Anterior cingulate cortex (tissue), 58 donors: ENCODE measurements at places on chromosomes 1 and 21.

DNA sequence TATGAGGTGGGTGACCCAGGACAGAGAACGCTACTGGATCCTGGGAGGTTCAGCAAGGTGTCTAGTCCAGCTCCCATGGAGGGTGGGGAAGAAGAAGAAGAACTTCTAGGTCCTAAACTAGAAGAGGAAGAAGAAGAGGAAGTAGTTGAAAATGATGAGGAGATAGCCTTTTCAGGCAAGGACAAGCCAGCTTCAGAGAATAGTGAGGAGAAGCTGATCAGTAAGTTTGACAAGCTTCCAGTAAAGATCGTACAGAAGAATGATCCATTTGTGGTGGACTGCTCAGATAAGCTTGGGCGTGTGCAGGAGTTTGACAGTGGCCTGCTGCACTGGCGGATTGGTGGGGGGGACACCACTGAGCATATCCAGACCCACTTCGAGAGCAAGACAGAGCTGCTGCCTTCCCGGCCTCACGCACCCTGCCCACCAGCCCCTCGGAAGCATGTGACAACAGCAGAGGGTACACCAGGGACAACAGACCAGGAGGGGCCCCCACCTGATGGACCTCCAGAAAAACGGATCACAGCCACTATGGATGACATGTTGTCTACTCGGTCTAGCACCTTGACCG is 8.6 kb upstream of the PIGV start:
- DNase-seq, result no peak

- no peak for DNase-seq
Observed at GRCh38 chr1:12600880-12601633, 17.0 kb downstream of the DHRS3 start.

DNA sequence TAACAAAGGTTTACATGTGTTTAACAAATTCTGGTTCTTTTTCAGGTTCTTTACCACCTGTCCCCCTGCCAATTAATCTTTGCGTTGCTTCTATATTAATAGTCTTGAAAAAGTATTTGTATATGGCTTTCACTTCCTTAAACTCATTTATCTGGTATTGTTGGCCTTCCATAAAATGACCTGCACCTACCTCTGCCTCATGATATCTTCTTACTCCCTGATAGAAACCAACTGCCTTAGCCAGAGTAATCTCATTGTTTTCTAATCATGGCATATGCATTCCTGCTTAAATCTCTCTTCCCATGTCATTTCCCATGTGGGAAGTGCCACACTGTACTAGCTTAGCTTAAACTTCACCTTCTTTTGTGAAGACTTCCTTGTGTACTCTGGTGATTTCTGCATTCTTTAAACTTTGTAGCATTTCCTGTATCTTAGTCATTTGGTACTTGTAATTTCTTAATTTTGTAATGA is 8.7 kb downstream of the SMG7 start:
- no peak for DNase-seq

DNA sequence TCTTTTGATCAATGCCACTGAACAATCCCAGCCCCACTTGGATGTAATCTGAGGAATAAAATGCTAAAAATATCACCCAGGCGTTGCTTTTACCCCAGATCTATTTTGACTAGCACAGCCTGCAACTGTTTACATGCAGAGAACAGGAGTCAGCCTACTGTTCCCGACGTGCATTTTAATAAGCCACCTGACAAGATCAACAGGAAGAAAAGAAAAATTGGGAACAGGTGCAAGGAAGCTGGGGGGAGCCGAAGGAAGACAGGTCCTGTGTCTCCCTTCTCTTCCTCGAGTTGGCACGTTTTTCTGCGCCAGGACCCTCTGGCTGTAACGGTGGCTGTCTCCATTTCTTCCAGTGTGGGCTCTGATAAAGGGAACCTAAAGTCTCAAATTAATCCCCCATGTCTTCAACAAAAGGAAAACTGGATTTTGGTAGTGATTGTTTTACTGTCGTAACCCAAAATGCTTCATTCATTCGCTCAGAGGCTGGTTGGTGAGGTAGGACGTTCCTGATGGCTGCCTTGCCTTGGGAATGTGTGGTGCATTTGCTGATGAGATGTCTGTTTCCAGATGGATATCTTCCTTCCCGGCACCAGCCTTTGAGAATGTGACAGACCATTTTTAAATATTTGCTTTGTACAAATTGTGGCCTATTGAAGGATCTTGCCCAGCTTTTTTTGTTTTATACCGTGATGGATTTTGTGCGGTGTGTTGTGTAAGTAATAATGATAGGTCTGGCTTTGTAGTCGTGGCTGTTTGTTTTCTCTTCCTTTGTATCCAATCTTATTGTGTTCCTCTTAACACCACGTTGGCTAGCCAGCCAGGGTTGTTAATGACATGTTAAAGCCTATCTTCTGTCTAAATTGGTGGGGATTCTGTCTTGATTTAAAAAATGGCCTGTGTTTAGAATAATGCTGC is 117.5 kb downstream of the C1orf21 start:
- DNase-seq, result no peak

DNA sequence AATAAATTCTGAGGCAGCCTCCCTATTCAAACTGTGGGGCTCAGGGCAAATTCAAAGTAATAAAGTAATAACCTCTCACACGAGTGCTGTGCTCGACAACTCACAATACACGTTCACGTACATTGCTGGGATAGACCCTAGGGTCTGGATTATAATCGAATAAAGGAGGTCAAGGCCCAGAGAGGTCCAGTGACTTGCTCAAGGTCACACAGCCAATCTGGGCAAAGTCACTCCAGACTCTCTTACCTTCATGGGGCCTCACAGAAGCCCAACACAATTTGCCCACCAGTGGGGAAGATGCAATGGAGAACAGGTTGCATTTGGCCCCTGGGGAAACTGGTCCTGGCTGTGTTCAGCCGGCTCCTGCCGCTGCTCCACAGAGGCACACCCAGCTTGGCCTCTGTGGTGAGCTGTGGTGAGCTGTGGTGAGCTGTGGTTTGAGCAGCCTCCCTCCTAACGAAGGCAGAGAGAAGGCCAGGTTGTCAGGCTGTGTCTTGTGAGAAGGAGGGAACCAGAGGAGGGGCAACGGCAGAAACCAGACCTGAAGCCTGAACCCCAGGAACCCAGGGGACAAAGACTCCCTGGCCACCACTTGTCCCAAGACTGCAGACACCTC is 35.1 kb downstream of the NUAK2 start:
- no peak for DNase-seq

DNA sequence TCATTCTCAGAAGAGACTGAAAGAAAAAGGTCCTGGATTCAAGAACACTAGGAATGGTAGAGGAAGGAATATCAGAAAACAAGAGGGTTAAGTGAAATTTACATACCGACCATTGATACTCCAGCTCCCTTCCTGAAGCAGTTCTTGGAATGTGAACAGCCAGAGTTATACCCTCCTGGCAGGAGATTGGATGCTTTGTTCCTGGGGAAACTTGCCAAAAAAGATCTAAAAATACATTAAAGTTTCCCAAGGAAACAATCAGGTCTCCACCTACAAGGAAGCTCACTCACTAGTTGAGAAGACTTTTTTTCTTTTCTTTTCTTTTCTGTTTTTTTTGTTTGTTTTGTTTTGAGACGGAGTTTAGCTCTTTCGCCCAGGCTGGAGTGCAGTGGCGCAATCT is 91.1 kb downstream of the HLX start:
- DNase-seq, result no peak

DNA sequence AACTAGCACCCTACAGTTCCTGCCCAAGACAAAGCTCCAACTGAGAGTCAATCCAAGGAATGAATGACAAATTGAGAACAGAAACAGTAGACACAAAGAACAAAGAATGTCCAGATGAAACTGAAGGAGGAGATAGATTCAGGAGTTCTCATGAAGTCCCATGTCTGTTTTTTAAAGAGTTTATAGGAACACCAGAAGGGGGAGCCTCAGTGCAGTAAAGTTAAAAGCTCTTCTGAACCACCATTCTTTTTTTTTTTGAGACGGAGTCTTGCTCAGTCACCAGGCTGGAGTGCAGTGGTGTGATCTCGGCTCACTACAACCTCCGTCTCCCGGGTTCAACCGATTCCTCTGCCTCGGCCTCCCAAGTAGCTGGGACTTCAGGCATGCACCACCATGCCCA is 323.6 kb downstream of the MRPL39 start:
- no peak for DNase-seq

GRCh38 chr1:198640174-198640573 is 1.3 kb downstream of the PTPRC start:
- DNase-seq, result no peak

DNA sequence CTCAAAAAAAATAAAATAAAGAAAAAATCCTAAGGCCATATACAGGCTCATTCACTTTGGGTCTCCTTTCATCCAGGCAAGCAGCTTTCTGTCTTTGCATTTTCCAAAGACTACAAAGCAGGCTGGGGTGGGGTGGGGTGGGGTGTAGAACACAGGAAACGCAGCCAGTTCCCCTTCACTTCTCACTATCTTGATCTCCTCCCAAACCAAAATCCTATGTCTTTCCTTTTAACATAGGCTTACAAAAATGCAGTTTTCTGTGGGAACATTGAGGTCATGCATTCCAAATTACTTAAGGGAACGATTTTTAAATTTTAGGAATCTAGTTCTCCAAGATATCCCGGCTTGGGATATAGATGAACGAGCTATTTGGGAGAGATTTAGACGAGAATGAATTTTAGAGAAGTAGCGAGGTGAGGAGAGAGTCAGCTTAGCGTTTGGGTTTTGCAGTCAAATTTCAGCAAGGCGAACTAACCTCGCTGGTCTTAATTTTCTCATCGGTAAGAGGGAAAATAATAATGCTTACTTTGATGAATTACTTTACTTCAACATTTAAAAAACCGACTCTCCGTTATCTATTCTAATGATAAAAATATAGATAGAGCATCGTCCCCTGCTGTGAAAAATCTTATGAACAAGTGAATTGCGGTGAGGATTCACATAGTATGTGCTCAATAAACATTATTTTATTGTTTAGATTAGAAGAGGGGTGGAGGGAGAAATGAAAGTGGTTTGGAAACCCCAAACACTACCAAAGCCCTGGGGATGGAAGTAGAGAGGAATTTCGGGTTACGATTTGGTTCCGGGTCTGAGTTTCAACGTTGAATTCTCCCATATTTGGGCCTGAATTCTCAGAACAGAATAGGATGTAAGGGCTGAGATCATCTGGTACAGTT is 735 bp upstream of the STX12 start:
- no peak for DNase-seq

DNA sequence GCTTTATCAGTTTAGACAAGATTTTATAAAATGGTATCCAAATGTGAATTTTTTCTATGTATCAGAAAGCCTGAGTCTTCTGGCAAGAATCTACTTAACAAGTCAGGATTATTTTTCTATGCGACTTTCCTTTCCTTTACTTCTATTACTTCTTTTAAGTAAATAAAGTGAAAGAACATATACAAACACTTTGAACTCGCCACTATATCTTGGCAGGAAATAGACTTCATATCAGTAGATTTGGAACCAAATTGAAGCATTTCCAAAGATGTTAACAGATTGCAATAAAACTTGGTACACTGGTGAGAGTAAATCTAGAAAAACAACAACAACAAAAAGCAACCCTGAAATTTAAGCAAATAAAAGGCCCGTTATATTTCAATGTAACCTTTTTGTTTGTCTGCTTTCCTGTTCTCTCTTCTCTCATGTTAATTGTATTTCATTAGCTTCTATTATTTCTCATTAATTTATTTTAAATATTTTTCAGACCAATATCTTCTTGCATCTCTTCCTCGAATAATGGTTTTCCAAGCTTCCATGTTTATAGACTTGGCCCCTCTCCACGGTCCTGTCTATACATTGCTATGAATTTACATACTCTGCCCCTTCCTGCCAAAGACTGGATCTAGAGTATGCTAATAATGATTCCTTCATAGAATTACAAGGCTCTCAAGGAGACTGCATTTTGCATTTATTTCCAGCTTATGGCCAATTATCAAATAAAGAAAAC is 843.6 kb downstream of the ADGRL2 start:
- DNase-seq, result no peak

- DNase-seq, result no peak
Observed at GRCh38 chr1:219926363-219926998, 1.9 kb downstream of the SLC30A10 start.

DNA sequence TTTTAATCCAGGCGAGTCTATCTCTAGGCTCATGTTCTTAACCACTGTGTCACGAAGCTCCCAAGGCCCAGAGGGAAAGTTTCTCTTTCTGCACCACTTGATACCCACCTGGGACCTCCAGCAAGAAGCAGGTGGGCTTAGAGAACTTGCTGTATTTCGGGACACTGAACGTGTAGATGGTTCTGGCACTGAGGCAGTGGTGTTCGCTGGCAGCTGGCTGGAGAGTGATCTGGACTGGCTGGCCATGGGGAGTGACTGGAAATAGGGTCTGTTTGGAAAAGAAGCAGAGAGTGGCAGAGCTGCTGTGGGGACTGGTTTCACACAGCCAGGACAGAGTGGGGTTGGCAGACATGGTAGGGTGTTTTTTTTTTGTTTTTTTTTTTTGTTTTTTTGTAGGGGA is 16.4 kb upstream of the IL22RA1 start:
- DNase-seq, result no peak

DNA sequence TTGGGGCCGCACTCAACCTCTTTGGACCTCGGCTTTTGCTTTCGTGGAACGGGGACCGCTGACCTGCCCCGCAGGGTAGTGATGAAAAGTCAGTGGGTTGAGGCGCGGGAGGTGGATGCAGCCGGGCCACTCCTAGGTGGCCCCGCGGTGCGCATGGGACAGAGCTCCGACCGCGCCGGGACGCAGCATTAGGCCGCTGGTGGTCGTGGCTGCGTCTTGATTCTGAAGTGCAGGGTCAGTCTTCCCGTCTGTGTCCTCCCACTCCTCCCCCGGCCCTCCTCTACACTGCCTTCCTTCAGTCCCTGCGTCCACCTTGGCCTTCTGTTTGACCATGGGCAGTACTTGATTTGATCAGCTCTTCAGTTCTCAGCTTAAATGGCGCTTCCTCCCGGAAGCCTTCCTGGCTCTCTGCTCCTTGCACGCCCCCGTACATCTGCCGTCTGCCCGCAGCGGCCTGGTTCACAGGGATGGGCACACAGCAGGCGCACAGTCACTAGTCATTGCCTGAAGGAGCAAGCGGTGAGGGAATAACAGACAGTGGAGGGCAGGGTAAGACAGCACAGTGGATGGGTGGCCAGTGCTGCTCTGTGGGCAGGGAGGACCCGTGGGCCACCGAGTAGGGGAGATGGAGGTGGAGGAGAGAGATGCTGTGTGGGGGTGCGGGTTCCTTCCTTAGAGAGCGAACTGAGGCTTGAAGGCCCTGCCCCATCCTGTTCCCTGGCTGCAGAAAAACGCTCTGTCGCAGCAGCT is 633 bp downstream of the THEMIS2 start:
- peak; percentile 24 for DNase-seq

DNA sequence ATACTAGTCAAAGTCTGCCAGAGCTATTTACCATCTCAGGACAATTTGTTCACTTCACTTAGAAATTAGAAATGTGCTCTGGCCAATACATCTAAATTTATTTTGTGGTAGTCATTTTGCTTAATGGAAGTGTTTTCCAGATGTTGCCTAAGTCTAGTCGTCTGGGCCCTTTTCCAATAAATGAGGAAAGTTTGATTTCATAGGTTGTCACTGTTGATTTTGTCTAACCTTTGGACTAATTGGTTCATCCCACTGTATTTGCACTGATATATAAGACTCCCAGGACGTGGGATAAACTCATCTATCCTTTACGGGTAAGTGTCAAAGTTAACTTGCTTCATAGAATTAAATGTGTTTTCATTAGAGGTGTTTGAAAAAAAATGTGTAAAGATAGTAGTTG is 79.1 kb downstream of the TPR start:
- no peak for DNase-seq

- DNase-seq, result no peak
Observed at GRCh38 chr1:185632659-185633423, 101.3 kb upstream of the HMCN1 start.

GRCh38 chr1:234755449-234755863 is 145.5 kb upstream of the IRF2BP2 start:
- DNase-seq, result peak; percentile 49

GRCh38 chr1:2323451-2323974 is 67.8 kb downstream of the MORN1 start:
- DNase-seq, result no peak

- DNase-seq, result no peak
Observed at GRCh38 chr1:210129759-210130158, 102.8 kb upstream of the SERTAD4 start.
